ENCODE measurements at places on chromosomes 6 and 20.

- no peak for DNase-seq
Measured at GRCh38 chr6:87544474-87544735, 45.4 kb downstream of the RARS2 start.

- DNase-seq = peak; percentile 86
Measured at GRCh38 chr6:134379076-134379475, 61.2 kb upstream of the SGK1 start.

GRCh38 chr6:124487623-124488431 is 474.4 kb upstream of the RNF217 start:
- no peak for DNase-seq

DNA sequence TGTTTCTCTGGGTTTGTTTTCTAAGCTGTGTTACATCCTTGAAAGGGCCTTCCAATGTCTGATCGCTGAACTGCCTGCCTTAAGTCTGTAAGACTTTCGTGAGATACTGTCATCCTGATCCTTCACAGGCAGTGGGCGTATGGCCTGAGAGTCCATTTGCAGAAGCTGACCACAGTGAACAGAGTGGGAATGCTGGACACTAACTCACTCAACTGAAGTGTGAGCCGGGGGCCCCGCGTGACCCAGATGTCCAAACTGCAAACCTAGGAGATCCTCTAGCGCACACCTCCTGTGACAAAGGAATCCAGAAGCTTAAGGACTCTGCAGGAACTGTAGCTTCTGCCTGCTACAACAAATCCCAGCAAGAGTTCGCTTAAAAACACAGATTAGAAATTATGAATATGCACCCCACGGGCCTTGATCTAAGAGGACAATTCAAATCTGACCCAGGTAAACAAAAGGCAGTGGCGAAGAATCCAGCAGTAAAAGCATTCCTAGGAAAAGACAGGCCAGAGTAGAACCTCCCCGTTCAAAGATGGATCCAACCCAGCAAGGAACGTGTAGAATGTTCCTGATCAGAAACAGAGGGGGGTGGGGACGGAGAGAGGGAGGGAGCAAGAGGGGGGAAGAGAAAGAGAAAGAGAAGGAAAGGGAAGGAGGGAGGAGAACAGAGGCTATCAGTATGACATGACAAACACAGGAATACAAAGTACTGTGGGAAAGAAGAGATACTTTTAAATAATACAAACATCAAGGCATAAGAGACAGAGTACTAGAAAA is 135.0 kb upstream of the AFDN start:
- DNase-seq = no peak

- DNase-seq = no peak
Measured at GRCh38 chr20:47326658-47327268, 29.7 kb downstream of the ZMYND8 start.

DNA sequence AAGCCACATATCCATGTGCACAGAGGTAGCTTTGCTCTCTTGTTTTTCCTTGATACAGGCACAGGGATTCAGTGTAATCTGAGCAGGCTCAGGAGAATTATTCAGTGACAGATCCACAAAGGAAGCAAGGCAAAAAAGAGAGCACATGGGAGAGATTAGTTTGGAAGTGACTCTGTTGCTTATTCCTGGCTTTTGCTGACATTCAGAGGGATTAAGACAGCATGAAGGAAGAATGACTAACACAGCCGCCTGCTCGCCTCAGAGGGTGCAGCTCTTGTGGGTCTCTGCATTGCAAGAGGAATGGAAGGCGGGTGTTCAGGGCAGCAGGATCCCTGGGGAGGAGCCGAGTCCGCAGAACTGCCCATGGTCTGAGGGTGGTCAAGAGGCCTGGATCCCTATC is 203.4 kb upstream of the KCNQ5 start:
- DNase-seq = no peak

DNA sequence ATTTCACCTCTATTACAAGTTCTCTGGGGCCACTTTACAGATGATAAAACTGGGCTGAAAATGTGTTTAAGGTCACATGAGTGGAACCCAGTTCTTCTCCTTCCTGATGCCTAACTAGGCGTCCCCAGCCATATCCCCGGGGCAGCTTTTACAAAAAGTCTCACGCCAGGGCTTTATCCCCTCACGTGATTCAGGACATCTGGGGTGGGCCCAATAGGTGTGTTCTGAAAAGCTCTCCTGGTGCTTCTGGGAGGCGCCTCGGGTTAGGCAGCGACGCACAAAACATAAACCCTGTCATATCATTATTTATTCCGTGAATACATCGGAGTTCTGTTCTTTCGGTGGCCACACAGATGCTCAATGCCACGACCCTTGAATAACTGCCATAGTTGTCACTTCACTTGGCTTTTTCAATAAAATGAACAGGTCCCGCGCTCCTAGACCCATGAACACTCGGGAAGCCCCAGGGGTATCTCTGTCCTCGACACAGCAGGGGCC is 32.1 kb downstream of the SF3B5 start:
- DNase-seq = peak; percentile 53

DNA sequence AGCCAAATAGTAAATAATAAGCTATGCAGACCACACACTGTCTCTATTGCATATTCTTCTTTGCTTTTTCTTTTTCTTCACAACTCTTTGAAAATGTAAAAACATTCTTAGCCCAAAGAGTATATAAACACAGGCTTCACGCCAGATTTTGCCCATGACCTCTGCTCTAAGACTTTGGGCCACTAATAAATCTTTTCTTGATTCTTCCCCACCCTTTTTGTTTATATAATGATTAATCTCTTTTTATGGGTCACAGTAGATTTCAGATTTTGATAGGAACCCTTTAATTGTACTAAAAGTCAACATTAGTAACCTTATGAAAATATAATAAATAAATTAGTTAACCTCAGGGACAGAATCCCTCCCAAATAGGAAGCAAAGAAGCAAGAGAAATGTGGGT is 15.8 kb upstream of the ENPP5 start:
- no peak for DNase-seq

- DNase-seq = no peak
Measured at GRCh38 chr6:70303034-70303525, at the start of gene COL9A1. Gene COL9A1, minus strand, starts transcription at chr6:70303084. Its CDS starts 160 bp downstream, at chr6:70302924.

GRCh38 chr6:10409233-10409721 is 5.6 kb downstream of the TFAP2A start:
- DNase-seq = no peak

- DNase-seq = no peak
Measured at GRCh38 chr6:137724495-137725211, 142.4 kb upstream of the TNFAIP3 start.

DNA sequence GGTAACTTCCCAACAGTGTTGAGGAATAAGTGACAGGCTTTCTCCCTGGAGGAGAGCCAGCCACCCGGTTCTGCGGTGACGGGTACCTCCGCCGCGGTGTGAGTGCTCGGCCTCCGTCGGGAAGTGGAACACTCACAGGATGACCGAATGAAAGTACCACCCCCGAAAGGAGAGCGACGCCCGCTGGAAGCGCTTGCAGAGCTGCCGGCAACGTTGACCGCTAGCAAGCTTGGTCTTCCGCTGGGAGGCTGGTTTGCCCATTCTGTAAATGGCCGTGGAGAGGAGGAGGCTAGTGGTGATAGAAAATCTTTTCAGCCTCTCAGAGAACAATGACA is 614 bp upstream of the TMEM242 start:
- no peak for DNase-seq

GRCh38 chr20:47066484-47067270 is 172.0 kb downstream of the EYA2 start:
- no peak for DNase-seq

DNA sequence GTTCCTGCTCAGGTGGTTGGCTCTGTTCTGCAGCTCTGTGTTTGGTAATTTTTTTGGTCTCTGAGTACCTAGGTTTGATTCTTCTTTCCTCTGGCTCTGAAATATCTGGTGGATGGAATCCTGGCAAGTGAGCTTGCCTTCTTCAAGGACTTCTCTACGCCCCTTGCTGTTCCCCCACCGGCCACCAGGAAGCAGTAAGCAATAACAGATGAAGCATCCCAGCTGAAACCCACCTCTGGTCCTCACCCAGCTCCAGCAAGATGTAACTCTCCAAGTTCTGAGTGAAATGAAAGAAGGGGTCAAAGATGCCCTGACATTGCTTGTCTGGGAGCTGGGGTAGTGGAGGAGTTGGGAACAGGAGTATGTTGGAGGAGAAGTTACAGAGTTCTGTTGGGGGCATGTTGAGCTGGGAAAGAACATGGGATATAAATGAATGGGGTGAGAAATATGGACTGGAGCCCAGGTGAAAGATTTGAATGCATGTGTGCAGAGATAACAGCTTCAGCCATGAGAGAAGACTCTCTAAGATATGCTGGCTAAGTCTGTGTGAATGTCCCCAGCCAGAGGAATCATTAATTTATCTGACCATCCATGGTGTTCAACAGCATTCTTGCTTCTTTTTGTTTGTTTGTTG is 51.3 kb upstream of the GLP1R start:
- DNase-seq = peak; percentile 6

DNA sequence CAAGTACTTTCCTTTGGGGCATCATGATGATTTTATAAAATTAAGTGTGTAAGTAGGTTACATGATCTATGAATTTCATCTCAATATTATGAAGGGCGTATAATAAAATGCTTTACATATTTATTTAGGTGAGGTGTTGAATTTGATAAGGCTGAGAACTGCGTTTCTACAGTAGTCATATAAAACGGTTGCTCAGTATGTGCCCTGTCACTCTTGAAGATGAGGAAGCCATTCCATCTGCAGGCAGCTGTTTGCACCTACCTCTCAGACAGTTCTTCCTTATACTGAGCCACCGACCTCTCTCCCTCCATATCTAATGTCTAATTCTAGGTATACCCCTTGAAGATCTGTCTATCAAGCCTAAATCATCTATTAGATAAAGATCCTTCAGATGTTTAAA is 16.1 kb downstream of the NCOA7 start:
- no peak for DNase-seq

GRCh38 chr6:138085839-138086222 is 21.4 kb downstream of the PERP start:
- DNase-seq = no peak

GRCh38 chr6:125314009-125314581 is 12.3 kb upstream of the HDDC2 start:
- peak; percentile 19 for DNase-seq

- peak; percentile 97 for DNase-seq
Measured at GRCh38 chr6:44219053-44219814, 2.5 kb downstream of the MYMX start.

- DNase-seq = peak; percentile 35
Measured at GRCh38 chr6:35552285-35552917, 39.7 kb upstream of the TULP1 start.

GRCh38 chr6:81985191-81985590 is 232.7 kb upstream of the TENT5A start:
- no peak for DNase-seq

DNA sequence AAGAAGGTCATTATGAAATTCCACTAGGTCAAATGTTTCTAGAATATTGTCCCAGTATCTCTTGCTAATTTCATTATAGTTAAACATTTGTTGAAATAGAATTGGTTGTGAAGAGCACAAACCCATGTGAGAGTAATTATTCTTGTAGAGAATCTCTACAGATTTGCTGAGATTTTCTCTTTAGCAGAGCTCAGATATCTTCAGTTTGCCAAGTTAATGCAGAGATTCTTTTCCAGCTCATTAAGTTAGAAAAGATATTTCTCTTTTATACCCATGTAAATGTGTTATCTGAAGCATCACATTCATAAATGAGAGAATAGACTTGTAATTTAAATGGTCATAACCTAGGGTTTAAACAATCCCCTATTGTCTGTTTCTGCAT is 232.0 kb upstream of the TAB2 start:
- no peak for DNase-seq

DNA sequence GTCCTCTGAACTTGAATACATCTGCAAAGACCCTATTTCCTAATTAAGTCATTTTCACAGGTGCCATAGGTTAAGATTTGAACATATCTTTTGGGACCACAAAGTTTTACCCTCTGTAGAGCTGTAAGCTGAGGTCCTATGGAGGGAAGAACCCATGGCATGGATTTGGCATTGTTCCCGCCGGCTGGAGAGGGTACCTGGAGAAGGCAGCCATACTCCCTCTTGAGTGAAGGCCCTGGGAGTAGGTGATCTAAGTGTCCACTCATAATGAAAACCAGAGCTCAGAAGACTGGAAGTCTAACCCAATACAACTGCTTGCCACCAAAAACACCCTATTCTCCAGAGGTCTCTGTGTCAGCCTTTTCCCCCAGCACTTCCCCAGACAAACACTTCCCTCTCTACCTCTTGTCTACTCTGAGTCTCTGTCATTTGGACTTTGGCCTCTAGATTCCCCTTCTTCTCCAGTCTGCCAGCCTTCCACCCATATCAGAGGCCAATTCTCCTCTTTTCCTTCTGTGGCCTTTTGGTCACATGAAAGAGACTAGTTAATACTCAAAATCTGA is 363.9 kb downstream of the MAFB start:
- no peak for DNase-seq
